PC-3 (cell line): ENCODE measurements at places on chromosomes 1 and 21. TPM values are rescaled to one million over a fixed set of nuclear protein-coding genes. Genes with fewer than 3 reads are reported as not detected.

The RAB3B gene
- total RNA-seq: 4.5 and 5.0 TPM in 2 replicates

The RNU1-1 gene
- total RNA-seq: under 0.01 TPM in 2 replicates

The OR2L8 gene
- not detected in 2 replicates for total RNA-seq

The ACTL8 gene
- not detected in 2 replicates for total RNA-seq

The YBEY gene
- 38.2 and 39.0 TPM in 2 replicates for total RNA-seq

The KCNC4 gene
- 1.6 and 3.6 TPM in 2 replicates for total RNA-seq

The FCRL6 gene
- total RNA-seq: not detected in 2 replicates

The S100A7A gene
- total RNA-seq: not detected in 2 replicates

The MPL gene
- 0.35 TPM in 1 of 2 replicates, not detected in the other for total RNA-seq

The ELAPOR1 gene
- 0.35 and 0.80 TPM in 2 replicates for total RNA-seq

The HUNK gene
- not detected in 2 replicates for total RNA-seq

The CASQ1 gene
- total RNA-seq: 0.12 TPM in 1 of 2 replicates, not detected in the other

GRCh38 chr1:185939142-185939541 is 205.0 kb downstream of the HMCN1 start:
- no peak overlapping the region for H3K4me3 ChIP-seq
- H3K27ac ChIP-seq: no peak overlapping the region
- no peaks in the 10 kb centered on the region for H3K27me3 ChIP-seq

- no peak overlapping the region for H3K4me3 ChIP-seq
- H3K36me3 ChIP-seq: no peaks in the 10 kb centered on the region
- H3K27ac ChIP-seq: no peak overlapping the region
- peak; percentile 22 for DNase-seq
- 0 out of 2 replicates have a peak, but pooled peaks cover 6% of the 10 kb centered on the region for H3K4me1 ChIP-seq
- H3K27me3 ChIP-seq: peaks cover under 1% of the 10 kb centered on the region; the same call in 1 of the 2 replicates
Measured at GRCh38 chr1:59892841-59893811, 33.4 kb downstream of the CYP2J2 start.

DNA sequence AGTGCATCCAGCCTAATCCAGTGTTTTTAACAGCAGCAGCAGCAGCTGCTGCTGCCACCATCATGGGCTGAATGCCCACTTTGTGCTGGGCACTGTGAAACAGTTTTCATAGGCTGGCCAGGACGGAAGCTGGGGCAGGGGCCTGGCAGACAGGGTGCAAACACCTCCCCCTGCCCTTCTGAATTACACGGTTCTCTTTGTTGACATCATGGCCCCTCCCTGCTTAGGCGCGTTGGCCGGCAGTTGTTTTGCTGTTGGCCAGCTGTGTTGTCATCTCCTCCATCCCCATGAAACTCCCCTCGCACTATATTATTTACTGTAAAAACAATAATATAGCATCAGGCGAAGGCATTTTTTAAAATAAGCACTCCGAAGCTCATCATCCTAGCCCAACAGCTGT is 33.1 kb downstream of the PTPRU start:
- DNase-seq: no peak
- no peaks in the 10 kb centered on the region for H3K36me3 ChIP-seq
- no peak overlapping the region for H3K27ac ChIP-seq
- no peak overlapping the region for H3K4me3 ChIP-seq
- no peaks in the 10 kb centered on the region for H3K27me3 ChIP-seq

DNA sequence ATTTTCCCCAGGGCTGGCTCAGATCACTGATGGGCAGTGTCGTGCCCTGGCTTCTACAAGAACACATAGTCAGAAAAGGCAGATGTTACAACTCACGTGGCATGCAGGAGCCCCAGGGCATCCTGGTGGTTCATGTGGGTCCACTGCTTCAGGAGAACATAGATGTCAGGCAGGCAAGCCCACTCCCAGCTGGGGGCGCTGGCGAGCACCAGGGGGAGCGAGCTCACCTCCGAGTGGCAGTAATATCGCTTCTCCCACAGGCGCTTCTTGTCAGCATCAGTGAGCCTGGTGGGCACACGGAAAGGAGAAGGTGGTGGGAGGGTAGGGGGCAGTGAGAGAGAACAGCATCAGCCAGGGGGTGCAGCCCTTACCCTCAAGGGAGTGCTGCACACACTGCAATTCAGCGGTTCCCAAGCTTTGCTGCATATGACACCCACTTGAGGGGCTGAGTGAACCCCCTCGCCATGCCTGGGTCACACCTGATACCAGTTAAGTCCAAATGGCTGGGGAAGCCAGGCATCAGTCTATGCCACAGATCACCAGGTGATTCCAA is 34.3 kb upstream of the PPP1R15B start:
- no peaks in the 10 kb centered on the region for H3K27me3 ChIP-seq
- peaks cover 64% of the 10 kb centered on the region for H3K36me3 ChIP-seq
- DNase-seq: peak; percentile 55
- H3K4me3 ChIP-seq: no peak overlapping the region
- no peak overlapping the region for H3K27ac ChIP-seq
- peaks cover 58% of the 10 kb centered on the region for H3K4me1 ChIP-seq

DNA sequence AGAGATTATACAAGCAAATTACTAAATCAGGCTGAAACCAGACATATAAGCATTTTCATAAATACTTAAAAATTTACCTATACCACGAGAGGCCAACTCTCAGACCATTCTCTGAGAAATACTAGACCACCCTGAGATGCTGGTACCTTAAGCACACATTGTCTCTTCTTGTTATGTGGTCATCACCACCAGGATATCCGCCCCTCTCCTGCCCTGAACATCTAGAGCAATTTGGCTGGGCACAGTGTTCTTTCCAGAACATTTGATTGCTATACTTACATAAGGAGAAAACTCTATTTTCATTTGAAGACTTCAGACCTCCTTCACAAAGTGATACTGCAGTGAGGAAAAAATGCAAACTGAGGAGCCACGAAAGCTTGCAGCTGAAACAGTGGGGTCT is 36.2 kb upstream of the DUSP10 start:
- H3K27me3 ChIP-seq: no peaks in the 10 kb centered on the region
- H3K4me3 ChIP-seq: no peak overlapping the region
- H3K4me1 ChIP-seq: no peaks in the 10 kb centered on the region
- DNase-seq: no peak
- H3K36me3 ChIP-seq: no peaks in the 10 kb centered on the region

GRCh38 chr1:171740987-171741871 is 636 bp downstream of the VAMP4 start:
- peaks cover 40% of the 10 kb centered on the region for H3K4me1 ChIP-seq
- peak overlapping the region; percentile 75 for H3K4me3 ChIP-seq
- DNase-seq: peak; percentile 82
- H3K27me3 ChIP-seq: no peaks in the 10 kb centered on the region
- peaks cover 12% of the 10 kb centered on the region; the same call in 1 of the 2 replicates for H3K36me3 ChIP-seq
- peak overlapping the region; percentile 74 for H3K27ac ChIP-seq

- H3K4me1 ChIP-seq: peaks cover 12% of the 10 kb centered on the region; the same call in 1 of the 2 replicates
- no peak overlapping the region for H3K27ac ChIP-seq
- no peak overlapping the region for H3K4me3 ChIP-seq
- no peaks in the 10 kb centered on the region for H3K27me3 ChIP-seq
- peak; percentile 17 for DNase-seq
- H3K36me3 ChIP-seq: no peaks in the 10 kb centered on the region
Measured at GRCh38 chr1:178330153-178330552, 166.6 kb downstream of the CLEC20A start.

- no peak for DNase-seq
- no peak overlapping the region for H3K27ac ChIP-seq
- H3K36me3 ChIP-seq: no peaks in the 10 kb centered on the region
- no peaks in the 10 kb centered on the region for H3K27me3 ChIP-seq
Measured at GRCh38 chr1:35863881-35864625, 19.0 kb upstream of the AGO1 start.

- H3K4me1 ChIP-seq: peaks cover 13% of the 10 kb centered on the region
- H3K36me3 ChIP-seq: no peaks in the 10 kb centered on the region
- peak within 1 kb of the TSS; percentile 52 for H3K27ac ChIP-seq
- no peak for DNase-seq
- peak within 1 kb of the TSS; percentile 79 for H3K4me3 ChIP-seq
Measured at GRCh38 chr1:9910076-9910422, at the start of gene CTNNBIP1. TSS of gene CTNNBIP1 (minus strand) at chr1:9910269. CDS start at chr1:9872064, 38,205 bp downstream.

GRCh38 chr1:21706151-21706835 is 37.1 kb upstream of the RAP1GAP start:
- no peaks in the 10 kb centered on the region for H3K4me1 ChIP-seq
- H3K4me3 ChIP-seq: no peak overlapping the region
- peaks cover 33% of the 10 kb centered on the region for H3K36me3 ChIP-seq

GRCh38 chr1:203612932-203613682 is 13.5 kb upstream of the ATP2B4 start:
- H3K4me1 ChIP-seq: no peaks in the 10 kb centered on the region
- H3K27ac ChIP-seq: no peak overlapping the region
- DNase-seq: no peak
- H3K27me3 ChIP-seq: no peaks in the 10 kb centered on the region

- H3K4me3 ChIP-seq: no peak overlapping the region
- H3K27me3 ChIP-seq: peaks cover 12% of the 10 kb centered on the region
- H3K36me3 ChIP-seq: no peaks in the 10 kb centered on the region
- no peaks in the 10 kb centered on the region for H3K4me1 ChIP-seq
Measured at GRCh38 chr1:7454052-7454815, 316.9 kb upstream of the VAMP3 start.

DNA sequence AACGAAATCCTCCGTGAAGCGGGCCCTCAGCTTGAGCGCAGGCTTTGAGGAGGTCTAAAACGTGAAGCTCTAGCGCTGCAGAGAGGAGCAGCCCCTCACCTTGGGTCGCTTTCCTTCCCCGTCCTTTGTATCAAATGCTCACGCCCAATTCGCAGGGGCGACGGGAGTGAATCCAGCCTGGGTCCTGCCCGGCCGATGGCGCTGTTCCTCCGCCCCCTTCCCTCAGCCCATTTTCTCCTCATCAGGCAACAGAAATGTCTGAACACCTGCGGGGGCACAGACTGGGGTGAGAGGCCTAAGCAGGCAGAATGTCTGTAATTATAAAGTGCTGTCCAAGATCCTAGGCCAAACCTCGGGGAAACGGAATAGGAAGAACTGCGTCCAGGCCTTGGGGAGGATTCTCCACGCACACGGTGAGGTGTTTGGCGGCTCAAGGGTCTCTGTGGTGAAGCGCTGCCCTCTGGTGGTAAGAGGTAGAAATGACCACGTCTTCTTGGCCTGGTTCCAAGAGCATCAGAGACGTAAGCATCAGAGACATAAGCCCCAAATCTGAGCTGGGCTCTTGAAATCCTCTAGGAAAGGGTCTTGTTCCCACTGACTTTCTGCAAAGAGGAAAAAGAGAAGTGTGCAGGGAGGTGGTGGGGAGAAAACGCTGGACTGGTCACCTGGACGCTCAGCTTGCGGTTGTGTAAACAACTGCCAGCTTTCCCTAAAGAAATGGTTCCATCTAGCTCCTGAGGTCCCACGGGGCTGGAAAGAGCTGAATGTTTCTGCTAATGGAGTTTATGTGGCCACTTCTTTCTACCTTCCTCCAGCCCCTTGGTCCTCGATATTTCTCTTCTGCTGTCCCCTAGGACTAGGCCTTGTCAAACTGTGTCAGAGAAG is 92.1 kb upstream of the CD53 start:
- no peak overlapping the region for H3K4me3 ChIP-seq
- peak; percentile 90 for DNase-seq
- H3K27ac ChIP-seq: no peak overlapping the region
- H3K4me1 ChIP-seq: no peaks in the 10 kb centered on the region

- H3K36me3 ChIP-seq: no peaks in the 10 kb centered on the region
- DNase-seq: no peak
- no peak overlapping the region for H3K4me3 ChIP-seq
- no peaks in the 10 kb centered on the region for H3K27me3 ChIP-seq
- H3K4me1 ChIP-seq: peaks cover 4% of the 10 kb centered on the region
Measured at GRCh38 chr1:6502000-6502891, 10.8 kb upstream of the PLEKHG5 start.

GRCh38 chr1:118090130-118090529 is 94.9 kb downstream of the SPAG17 start:
- H3K4me3 ChIP-seq: no peak overlapping the region
- H3K4me1 ChIP-seq: no peaks in the 10 kb centered on the region
- no peak for DNase-seq
- H3K27ac ChIP-seq: no peak overlapping the region

DNA sequence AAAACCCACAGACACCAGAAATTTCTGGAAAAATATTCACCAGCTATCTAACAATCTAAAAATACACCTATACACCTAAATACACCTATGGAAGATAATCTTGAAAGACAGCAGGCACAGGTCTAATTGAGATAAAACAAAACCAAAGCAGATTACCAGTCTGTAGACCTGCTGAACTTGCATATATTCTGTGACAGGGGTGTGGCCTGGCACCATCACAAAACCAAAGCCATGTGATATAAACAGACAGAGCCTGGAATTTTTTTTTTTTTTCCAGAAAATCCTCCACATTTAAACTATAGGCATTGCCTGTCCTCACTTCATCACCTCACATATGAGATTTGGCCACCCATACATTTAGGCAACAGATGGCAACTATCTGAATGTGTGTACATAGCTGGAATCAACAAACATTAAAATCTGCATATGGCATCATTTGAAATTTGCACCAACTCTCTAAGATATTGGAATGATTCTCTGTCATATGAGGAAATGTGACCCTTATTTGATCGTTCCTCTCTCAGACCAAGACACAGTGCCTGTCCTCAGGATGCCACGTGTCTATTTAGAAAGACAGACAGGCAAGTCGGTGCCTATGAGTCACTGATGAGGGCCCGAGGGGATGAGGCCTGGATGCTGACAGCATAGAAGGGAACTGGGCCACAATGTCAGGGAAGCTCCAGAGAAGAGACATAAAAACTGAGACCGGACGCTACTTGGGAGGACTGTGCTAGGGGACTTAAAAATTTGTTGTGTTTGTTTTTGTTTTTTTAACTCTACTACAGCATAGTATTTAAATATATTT is 32.6 kb downstream of the NMNAT2 start:
- H3K4me1 ChIP-seq: no peaks in the 10 kb centered on the region
- no peaks in the 10 kb centered on the region for H3K36me3 ChIP-seq
- H3K27me3 ChIP-seq: no peaks in the 10 kb centered on the region
- no peak overlapping the region for H3K4me3 ChIP-seq
- H3K27ac ChIP-seq: no peak overlapping the region

DNA sequence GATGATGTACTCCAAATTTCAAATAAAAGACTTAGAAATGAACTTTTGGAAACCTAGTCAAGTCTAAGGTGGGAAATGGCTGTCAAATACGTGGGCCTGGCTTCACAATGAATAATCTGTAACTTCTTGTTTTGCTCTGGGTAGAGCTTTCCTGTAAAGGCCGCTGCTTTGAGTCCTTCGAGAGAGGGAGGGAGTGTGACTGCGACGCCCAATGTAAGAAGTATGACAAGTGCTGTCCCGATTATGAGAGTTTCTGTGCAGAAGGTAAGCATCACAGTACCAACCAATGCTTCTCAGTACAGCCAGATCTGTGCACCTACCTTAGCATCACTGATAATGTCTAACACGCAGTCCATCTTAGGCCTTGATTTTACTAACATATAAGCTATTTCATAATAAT is 73.6 kb downstream of the TPR start:
- no peak overlapping the region for H3K4me3 ChIP-seq
- H3K27ac ChIP-seq: no peak overlapping the region
- no peaks in the 10 kb centered on the region for H3K36me3 ChIP-seq
- H3K4me1 ChIP-seq: no peaks in the 10 kb centered on the region

GRCh38 chr1:197976368-197976767 is 59.2 kb downstream of the LHX9 start:
- H3K4me3 ChIP-seq: no peak overlapping the region
- H3K27me3 ChIP-seq: no peaks in the 10 kb centered on the region
- peaks cover 4% of the 10 kb centered on the region; the same call in 1 of the 2 replicates for H3K4me1 ChIP-seq
- peak; percentile 63 for DNase-seq
- H3K36me3 ChIP-seq: no peaks in the 10 kb centered on the region

GRCh38 chr1:228174482-228175315 is 9.1 kb downstream of the IBA57 start:
- H3K4me3 ChIP-seq: no peak overlapping the region
- peak; percentile 51 for DNase-seq
- H3K36me3 ChIP-seq: no peaks in the 10 kb centered on the region
